Renal pelvis (tissue), 12 donors: ENCODE measurements at places on chromosomes 7 and 10. TPM values are rescaled to one million over a fixed set of nuclear protein-coding genes. Genes with fewer than 3 reads are reported as not detected.
A peak's percentile ranks its signal among the peaks of the same experiment; 100 is the strongest.

GRCh38 chr7:108211382-108212201 is 81.4 kb upstream of the LAMB4 start:
- no peak for DNase-seq

DNA sequence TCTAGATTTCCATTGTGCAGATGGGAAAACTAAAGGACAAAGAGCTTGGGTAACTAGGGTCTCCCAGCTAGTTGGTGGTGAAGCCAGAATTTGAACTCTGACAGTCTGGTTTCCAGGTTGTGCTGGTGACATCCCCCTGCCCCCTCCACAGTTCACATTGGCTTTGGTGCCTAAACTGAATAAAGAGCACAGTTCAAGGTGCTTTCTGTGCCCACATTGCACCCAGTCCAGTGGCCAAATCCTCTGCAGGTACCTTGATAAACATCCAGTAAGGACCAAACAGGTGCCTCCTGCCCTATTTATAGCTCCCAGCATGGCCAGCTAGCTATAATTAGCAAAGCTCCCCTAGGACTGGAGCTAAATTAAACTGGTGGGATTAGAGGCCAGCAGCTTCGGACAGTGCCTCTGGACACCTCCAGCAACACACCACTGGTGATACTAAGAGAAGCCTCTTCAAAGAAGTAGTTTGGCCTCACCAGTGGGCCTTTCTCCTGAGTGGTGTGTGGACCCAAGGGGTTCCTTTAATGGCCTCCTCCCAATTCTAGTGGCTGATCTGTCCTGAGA is 59.9 kb downstream of the KCNMA1 start:
- DNase-seq: no peak

GRCh38 chr7:26200038-26200443 is 505 bp downstream of the HNRNPA2B1 start:
- peak; percentile 60 for DNase-seq

GRCh38 chr7:24964191-24964590 is 15.8 kb downstream of the OSBPL3 start:
- DNase-seq: no peak

DNA sequence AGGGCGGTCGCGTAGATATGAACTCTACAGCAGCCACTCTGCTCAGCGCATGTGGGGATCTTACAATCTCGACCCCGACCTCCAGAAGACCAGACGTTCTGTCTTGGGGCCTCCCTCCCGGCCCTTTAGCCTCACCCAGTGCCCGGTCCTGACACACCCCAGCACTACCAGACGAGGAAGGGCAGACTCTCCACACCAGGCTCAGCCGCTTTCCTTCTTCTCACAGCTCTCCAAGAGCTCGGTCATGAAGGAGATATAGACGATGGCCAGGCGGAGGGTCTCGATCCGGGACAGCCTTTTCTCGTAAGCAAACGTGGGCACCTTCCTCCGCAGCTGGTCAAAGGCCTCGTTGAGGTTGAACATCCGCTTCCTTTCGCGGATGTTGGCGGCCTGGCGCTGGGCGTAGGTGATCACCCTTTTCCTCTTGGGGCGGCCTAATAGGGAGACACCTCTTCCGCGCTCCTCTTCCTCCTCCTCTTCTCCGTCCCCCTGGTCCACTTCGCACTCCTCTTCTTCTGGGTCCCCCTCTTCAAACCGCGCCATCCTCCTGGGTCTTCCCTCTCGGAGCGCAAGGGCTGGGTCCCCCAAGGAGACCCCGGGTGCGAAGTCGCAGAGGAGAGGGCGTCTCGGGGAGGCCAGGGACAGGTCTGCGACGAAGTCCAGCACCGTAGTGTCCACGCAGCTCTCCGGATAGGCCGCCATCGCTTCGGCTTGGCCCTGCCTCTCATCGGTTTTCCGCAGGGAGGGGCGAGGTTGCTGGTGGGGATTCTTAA is at the start of gene FERD3L:
Gene FERD3L, minus strand, starts transcription at position 761 of the 773 bp plus-strand sequence. Its CDS starts 59 bp downstream, at position 702.
- DNase-seq: no peak

DNA sequence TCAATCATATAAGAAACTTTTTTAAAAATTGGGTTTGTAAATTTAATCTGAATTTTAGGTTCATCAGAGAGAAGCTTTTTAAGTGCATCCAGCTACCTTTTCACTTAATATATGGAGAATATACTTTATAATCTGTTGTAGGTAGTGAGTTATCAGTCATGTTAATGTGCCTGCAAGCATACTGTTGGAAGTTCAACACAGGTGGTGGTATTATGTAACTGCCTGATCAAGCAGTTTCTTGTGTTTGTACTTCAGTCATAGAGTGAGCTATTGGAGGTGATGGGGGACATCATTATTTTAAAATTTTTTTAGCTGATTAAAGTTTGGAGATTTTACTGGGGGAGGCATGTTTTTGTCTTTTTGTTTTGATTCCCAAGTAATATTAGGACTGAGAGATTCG is 2.5 kb downstream of the TNKS2 start:
- no peak for DNase-seq

AMPH gene
- 16.4 TPM for polyA plus RNA-seq

DDIT4 gene
- polyA plus RNA-seq: 66.2 TPM

NACAD gene
- polyA plus RNA-seq: 7.0 TPM
